ENCODE measurements at places on chromosomes 6 and 20. TPM values are rescaled to one million over a fixed set of nuclear protein-coding genes. Genes with fewer than 3 reads are reported as not detected.

The LHFPL5 gene
- total RNA-seq, result not detected

GRCh38 chr6:31794866-31795615 lies 511 bp downstream of the VARS1 start:
- no peak for DNase-seq

The ETV7 gene
- 1.7 TPM for total RNA-seq

- DNase-seq, result no peak
Observed at GRCh38 chr6:24520929-24521546, 26.3 kb downstream of the ALDH5A1 start.

GRCh38 chr20:460707-461106 lies 1.6 kb downstream of the TBC1D20 start:
- no peak for DNase-seq

The PPP1R14C gene
- not detected for total RNA-seq

- no peak for DNase-seq
Observed at GRCh38 chr20:22383156-22383555, 201.2 kb downstream of the FOXA2 start.

GRCh38 chr6:18091382-18091781 lies 31.1 kb downstream of the NHLRC1 start:
- DNase-seq, result no peak

GRCh38 chr6:83199863-83200225 lies 6.7 kb downstream of the RWDD2A start:
- DNase-seq, result no peak

- no peak for DNase-seq
Observed at GRCh38 chr6:157959451-157960227, 22.0 kb upstream of the SYNJ2 start.

- DNase-seq, result no peak
Observed at GRCh38 chr6:25346064-25346463, 66.9 kb downstream of the CARMIL1 start.

The CDKAL1 gene
- 28.9 TPM for total RNA-seq

The PDE7B gene
- 0.14 TPM for total RNA-seq

Measured in natural killer cell (primary cell).